Left colon (tissue), 2 donors: ENCODE measurements at places on chromosomes 7 and 10. TPM values are rescaled to one million over a fixed set of nuclear protein-coding genes. Genes with fewer than 3 reads are reported as not detected.

Gene ABCA13
- 0.76 TPM for total RNA-seq

DNA sequence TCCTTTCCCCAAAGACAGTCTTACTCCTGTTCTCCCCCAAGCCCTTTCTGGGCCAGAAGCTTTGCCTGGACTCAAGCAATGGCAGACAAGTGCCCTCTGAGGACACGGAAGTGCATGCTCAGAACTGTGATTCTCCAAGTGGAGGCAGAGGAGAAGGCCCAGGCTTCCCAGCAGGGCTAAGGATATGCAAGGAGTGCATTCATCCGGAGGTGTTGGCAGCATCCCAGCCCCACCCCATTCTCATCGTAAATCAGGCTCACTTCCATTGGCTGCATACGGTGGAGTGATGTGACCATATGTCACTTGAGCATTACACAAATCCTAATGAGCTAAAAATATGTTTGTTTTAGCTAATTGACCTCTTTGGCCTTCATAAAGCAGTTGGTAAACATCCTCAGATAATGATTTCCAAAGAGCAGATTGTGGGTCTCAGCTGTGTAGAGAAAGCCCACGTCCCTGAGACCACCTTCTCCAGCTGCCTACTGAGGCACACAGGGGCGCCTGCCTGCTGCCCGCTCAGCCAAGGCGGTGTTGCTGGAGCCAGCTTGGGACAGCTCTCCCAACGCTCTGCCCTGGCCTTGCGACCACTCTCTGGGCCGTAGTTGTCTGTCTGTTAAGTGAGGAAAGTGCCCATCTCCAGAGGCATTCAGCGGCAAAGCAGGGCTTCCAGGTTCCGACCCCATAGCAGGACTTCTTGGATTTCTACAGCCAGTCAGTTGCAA lies 1.4 kb upstream of the RBP3 start:
- DNase-seq: peak; percentile 63

GRCh38 chr10:132945125-132945893 lies 2.9 kb upstream of the CFAP46 start:
- no peak for DNase-seq

GRCh38 chr10:54396031-54396430 lies 405.0 kb downstream of the PCDH15 start:
- DNase-seq: no peak

DNA sequence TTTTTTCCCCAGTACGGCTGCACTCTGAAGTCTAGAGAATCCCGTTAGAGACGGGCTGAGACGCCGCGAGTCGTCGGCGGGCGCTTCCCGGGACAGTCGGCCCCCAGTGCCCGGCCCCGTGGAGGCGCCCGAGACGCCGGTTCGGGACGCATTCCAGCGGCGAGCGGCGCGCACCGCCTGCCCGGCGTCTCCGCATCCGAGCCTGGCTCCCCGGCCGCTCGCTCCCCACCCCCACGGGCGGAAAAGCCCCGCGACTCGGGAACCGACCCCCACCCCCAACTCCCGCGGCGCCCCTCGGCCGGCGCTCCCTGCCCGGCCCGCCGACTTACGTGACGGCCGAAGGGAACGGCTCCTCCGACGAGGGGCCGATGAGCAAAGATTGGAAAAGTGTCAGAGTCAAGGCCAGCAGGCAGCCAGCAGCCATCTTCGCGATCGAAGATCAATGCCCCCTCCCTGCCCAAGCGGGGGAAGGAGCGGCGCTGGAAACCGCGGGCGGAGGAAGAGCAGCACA lies 486 bp downstream of the CACNA2D1 start:
- DNase-seq: no peak

- DNase-seq: peak; percentile 13
Measured at GRCh38 chr7:67100956-67101361, 104.3 kb downstream of the TYW1 start.

DNA sequence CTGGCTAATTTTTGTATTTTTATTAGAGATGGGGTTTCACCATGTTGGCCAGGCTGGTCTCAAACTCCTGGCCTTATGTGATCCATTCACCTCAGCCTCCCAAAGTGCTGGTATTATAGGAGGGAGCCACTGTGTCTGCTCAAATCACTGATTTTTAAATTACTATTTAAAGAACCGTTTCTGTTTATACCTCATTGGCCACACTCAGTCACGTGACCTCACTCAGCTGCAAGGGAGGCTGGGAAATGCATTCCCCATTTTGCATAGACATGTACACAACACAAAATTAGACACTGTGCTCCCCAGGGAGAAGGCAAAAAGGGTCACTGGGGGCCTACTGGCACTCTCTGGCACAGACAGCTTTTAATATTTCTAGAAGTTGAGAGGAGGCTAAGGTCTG lies 13.6 kb upstream of the CALU start:
- no peak for DNase-seq

DNA sequence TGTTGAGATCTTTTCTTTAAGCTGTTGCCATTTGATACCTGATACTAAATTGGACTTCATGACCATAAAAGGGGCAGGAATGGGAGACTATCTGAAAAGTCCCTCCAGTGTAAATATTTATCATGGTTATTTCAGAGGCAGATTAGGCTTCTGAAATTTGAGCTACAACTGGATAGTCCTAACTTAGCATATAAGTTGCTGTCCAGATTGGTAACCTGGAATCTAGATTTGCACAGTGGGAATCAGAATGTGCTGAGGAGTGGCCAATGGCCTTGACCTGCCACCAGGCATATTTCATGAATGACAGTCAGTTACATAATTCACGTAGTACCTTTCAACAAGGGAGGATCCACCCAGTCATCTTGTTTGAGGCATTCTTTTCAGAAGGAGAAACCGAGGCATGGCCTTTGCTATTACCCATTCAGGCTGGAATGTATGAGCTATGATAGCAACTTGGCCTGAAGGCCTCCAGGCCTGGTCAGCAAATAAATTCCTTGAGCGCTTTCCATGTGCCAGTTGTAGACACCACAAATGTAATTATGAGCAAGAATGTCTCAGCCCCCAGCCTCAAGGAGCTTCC lies 80.0 kb downstream of the EEPD1 start:
- DNase-seq: no peak

GRCh38 chr7:20365486-20365885 lies 34.8 kb downstream of the ITGB8 start:
- no peak for DNase-seq

- no peak for DNase-seq
Measured at GRCh38 chr7:29748286-29749099, 57.8 kb upstream of the WIPF3 start.

DNA sequence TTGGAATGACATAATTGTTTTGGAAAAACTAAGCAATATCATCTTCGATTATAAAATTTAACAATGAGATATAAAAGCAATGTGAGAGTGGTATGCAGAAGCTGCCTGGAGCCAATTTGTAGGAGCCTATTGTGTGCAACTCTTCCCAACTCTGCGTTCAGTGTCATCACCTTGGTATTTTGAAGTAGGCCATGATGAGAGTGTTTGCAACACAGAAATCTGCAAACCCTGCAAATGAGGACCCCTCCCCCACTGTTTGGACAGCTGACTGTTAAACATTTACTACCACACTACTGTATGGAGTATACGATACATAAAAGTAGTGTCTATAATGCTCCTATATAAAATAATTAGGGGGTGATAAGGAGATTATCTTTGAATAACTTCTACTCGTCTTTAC lies 531.3 kb downstream of the ATRNL1 start:
- no peak for DNase-seq

DNA sequence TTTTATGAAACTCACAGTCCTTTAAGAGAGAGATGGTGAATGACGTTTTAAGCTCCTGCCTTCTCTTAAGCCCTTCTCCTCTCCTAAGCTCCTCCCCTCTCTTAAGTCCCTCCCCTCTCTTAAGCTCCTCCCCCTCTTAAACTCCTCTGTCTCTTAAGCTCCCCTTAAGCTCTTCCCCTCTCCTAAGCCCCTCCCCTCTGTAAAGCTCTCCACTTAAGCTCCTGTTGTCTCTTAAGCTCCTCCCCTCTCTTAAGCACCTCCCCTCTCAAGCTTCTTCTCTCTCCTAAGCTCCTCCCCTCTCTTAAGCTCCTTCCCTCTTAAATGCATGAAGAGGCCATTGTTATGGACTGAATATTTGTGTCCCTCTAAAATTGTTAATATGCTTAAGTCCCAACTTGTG lies 1180.6 kb upstream of the AUTS2 start:
- DNase-seq: no peak

GRCh38 chr7:126079581-126079980 lies 1150.0 kb upstream of the POT1 start:
- DNase-seq: no peak
